Activated CD8-positive, alpha-beta memory T cell treated with anti-CD3 and anti-CD28 coated beads for 1 hour (primary cell): ENCODE measurements at places on chromosomes 12 and 14.

DNA sequence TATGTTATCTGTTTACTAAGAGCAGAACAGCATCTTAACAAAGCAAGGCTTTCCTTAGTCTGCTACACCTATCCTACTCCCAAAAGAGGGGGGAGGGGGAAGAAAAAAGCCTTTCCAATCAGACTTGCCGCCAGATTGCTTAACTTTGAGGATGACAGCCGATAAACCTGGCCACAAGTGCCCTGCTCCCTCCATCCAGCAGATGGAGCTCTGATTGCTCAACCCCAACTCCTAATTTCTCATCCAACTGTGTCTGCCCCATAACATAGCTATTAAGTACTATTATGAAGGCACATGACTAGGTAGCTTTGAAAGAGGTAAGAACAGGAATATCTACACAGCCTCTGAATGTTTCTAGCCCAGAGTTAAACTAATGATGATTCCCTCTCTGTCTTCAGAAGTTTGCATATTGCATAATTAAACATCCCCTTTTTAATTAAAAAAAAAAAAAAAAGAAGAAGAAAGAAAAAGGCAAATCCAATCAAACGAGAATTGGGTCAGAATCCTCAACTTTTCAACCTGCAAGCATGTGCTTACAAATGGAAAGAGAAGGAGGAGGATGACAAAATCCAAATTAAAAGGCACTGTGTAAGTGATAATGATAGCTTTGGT is 247.4 kb downstream of the GALC start:
- DNase-seq = no peak

GRCh38 chr14:78253986-78254385 is 83.8 kb downstream of the NRXN3 start:
- DNase-seq = no peak

DNA sequence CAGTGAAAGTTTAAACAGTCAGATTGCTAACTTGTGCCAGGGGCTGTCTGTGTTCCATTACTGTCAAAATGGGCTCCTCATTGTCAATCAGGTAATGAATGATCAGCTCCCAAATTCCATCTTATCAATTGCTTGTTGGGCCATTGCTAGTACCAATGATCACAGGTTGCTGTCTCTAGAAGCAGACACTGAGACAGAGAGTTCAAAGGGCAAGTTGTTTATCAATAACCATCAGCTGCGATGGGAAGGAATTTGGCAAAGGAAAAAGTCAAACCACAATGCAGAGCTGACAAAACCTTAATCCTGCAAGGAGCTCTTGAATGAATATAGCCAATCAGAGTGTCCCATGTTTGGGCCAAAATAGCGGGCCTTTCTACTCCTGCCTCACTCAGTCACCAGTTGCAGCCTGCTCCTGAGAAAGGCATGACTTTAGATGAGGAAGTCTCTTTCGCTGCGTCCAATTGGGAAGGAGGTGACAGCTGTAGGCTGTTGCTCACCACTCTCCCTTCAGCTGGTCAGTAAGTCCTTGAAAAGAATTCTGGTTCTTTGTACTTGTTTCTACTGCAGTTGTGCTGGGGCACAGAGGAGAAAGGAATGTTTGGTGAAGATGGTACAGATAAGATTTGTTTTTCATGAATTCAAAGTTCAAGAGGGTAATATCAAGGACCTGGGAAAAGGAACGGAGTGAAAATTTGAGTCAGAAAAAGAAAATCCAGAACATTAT is 179.2 kb upstream of the PDE3A start:
- DNase-seq = no peak

- DNase-seq = no peak
These were observed 2.0 kb downstream of the CHMP4A start for GRCh38 chr14:24211311-24211710.

DNA sequence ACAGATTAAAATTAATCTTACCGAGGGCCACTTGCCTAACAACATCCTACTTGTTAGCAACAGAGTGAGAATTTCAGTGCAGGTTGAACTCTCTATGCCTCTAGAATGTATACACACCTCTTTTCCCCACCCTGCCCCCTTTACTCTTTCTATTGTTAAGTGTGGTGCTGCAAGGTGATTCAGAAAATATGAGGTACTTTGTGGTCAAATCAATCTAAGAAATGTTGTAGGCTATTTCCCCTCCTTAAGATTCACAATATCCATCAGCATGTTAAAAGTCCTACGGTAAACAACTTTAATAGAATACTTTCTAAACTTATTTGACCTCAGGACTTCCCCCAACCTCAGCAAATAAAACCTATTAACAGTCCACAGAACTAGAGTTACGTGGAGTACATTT is 106.0 kb downstream of the LMNTD1 start:
- no peak for DNase-seq

DNA sequence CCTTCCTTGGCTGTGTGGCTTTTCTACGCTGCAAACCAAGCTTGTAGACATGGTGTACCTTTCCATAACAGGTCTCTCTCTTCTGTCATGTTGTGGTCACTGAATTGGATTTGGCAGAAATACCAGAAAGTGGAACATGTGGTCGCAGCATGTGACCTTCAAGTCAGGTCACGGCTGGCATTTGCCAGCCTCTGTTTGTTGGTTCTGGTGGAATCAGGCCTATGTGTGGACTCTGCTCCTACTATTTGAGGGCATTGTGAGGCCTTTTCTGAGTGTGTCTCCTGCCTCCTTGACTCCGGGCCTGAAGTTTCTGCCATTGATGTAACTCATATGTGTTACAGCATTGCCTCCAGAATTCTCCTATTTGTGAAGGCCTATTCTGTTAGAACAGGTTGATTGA is 116.7 kb downstream of the CACNA1C start:
- DNase-seq = no peak

GRCh38 chr12:132838410-132839080 is 9.9 kb upstream of the GOLGA3 start:
- DNase-seq = no peak

DNA sequence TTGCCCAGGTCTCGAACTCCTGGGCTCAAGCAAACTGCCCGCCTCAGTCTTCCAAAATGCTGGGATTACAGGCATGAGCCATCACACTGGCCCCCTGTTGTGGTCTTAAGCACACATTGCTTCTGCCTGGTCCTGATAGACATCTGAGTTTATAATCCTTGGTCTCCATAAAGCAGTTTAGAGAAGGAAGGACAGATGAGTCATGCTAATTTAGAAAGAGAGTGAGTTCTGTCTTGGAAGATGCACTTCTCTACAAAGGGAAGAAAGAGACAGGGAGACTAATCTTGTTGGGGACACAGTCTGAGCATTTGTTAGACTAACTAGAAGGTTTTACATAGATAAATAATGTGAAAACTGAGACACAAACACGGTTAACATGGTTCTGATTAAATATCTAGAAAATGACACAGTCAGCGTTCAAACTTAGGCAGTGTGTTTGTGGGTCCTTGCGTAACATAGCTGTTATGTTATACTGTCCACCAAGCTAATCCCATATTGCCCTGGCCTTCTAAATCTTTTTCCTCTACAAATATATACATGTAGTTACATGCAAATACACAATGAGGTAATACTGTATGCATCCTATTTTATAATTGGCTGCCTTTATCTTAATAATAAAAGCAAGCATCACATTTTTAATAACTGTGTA is 31.0 kb downstream of the SAMD4A start:
- DNase-seq = no peak

DNA sequence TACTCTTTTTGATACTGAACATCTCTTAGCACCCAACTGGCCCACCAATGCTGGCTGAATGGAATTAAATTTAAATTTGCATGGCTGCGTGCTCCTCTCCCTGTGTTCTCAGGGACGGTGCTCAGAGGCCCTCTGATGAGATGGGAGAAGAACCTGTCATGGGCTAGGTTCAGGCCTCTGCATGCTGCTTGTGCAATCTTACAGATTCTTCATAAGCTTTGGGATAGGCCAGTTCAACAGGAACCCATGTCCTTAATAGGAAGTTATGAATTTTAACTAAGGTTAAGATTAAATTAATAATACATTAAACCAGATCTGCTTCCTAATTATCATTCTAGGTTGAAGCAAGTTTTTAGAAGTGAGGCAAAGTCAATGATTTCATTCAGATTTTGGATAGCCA is 119.7 kb upstream of the LRIG3 start:
- no peak for DNase-seq

DNA sequence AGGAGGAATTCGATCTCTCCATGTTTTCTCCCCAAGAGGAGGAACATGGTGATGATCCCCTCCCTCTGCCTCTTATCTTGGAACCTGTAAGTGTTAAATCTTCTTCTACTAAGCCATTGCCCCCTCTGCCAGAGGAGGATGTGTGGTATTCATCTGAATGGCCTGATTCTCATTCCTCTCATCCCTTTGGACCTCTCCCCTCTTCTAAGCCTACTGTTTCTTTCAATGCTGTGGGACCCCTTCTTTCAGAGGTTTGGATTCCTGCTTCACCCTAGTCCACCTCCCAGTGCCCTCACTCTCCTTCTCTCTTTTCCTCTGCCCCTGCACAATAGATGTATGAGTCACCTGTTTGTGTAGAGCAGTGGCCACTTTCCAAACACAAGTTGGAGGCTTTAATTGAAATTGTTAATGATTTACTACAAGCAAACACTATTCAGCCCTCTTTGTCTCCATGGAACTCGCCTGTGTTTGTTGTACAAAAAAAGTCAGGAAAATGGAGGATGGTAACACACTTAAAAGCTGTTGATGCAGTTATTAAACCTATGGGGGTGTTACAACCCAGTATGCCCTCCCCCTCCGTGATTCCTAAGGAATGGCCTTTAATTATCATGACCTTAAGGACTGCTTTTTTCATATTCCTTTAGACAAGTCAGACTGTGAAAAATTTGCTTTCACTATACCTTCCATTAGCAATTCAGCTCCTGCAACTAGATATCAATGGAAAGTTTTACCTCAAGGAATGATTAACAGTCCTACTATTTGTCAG is 192.1 kb upstream of the ALG10B start:
- DNase-seq = no peak

DNA sequence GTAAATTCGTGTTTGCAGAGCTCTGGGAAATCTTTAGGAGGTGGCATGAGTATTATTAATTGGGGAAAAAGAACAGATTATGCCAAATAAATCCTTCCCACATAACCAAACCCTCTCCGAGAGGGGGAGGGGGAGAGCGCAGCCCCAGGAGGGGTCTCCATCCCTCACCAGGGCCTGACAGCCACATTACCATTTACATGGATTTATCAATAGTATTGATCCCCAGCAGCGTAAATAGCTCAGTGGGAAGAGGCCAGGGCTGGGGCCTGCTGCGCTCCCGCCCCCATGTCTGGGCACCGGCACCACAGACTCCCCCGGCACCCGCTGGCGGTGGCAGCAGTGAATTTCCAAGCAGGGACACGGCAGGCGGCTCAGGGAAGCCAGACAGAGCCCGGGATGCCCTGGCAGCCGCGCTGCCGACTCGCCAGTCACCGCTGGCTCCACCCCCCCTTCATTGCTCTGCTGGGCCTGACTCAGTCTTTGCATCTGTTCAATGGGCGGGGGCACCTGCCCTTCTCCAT is 2.4 kb downstream of the NCOR2 start:
- DNase-seq = no peak

DNA sequence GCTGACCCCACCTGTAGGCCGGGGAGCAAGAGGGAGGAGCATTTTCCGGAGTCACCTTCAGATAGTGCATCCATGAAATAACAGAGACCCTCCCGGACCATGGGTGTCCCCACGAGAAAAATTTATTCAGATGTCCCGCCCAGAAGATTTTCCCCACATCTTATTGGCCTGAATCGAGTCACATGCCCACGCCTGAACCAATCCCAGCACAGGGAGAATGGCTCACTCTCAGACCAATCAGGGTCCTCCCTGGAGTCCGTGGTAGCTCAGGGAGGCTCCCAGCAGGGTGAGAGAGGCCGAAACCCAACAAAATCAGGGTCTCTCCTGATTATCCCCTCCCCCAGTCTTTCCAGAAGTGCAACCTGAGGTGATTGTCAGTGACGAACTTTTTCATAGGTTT is 16.4 kb upstream of the NCOR2 start:
- no peak for DNase-seq

DNA sequence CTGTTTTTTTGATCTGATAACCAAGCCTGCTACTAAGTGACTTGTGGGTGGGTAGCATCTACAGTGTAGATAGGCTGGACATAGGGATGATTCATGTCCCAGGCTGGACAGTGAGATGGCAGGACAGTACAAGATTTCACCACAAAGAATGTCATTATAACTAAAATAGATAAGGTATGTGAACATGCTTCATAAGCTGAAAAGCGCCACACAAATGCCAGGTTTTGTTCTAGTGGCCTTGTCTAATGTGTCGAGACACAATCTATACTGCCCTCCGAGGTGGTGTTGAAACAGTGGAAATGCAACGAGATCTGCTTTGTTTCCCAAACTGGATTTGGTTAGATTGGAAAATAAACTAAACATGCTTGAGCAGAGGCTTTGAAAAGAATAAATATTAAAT is 4.4 kb downstream of the LGALS3 start:
- DNase-seq = no peak
